ENCODE measurements at places on chromosomes 6 and 20. TPM values are rescaled to one million over a fixed set of nuclear protein-coding genes. Genes with fewer than 3 reads are reported as not detected.
A peak's percentile ranks its signal among the peaks of the same experiment; 100 is the strongest.

Gene OR12D3
- not detected for total RNA-seq

- no peak for DNase-seq
Measured at GRCh38 chr6:113646701-113647100, 210.4 kb upstream of the MARCKS start.

DNA sequence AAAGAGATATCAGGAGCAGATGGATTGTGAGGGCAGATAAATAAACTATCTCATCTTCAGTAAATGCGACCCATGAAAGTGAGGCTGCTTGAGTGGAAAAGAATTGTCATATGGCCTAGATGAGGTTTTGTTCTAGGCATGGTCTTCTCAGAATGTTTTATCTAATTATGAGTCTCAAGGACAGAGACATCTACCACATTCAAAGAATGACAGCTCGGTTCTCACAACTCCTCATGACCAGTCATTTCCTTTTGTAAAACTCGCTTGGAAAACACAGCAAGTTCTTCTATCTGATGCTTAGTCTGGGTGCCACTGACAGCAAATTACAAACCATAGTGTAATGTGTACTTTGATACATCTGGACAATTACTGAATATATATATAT is 140.5 kb downstream of the CCDC170 start:
- no peak for DNase-seq

GRCh38 chr20:48456366-48457192 is 371.2 kb downstream of the PREX1 start:
- no peak for DNase-seq

DNA sequence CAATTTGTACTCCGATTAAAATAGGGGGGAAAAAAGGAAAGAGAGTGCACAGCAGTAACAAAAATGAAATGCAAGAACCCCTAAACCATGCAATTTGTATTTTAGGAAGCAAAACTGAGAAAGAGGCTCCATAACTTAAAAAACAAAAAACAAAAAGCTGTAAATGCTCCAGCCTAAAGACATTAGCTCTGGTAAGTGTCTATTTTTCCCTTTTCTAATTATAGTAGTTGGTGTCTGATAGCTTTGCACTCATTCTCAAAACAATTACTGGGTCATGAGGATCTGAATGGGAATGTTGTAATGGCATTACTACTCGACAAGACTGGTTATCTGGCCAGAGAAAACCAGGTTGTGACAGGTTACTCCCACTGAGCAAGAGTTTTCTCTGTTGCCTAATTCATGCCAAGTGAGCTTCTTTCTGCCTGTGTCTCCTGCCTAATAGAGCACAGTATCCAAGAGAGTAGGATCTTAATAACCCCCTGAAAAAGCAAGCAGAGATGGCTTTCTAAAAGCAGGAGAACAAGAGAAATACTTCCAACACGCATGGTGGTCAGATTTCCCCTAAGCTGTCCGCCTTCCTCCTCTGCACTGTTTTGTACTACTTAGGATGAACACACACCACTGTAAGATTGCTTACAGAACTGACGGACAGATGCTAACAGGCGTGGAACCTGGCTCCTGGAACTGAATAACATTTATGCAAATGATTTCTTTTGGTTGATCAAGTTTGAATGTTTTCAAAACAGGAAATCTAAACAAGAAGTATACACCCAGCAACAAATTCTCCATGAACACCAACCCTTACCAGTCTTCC is 86.4 kb downstream of the FKBP5 start:
- no peak for DNase-seq

Gene PLN
- 48.8 TPM for total RNA-seq

DNA sequence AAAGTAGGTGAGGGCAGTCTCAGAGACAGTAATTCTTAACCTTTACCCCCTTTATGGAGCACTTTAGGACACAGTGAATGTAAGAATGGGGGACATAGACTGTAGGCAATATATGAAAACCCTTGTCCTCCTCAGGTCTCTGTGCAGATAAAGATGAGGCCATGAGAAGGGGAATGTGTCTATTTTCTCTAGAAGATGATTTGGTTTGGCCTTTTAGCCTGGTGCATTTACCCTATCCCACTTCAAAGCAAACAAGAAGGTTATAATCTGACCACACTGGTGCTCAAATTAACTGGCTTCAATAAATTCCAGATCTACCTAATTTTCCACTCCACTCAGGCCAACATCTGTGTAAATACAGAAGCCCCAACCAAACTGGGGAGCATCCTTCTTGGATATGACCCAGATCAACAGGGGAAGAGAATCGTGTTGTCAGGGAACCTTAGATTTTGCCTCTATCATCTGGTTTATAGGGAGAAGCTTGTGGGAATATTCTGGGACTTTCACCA is 42.4 kb downstream of the RIPOR2 start:
- DNase-seq = no peak

Gene NSFL1C
- 41.5 TPM for total RNA-seq

Gene SUMO4
- total RNA-seq = 3.2 TPM

GRCh38 chr20:10902576-10903282 is 228.9 kb upstream of the JAG1 start:
- no peak for DNase-seq

DNA sequence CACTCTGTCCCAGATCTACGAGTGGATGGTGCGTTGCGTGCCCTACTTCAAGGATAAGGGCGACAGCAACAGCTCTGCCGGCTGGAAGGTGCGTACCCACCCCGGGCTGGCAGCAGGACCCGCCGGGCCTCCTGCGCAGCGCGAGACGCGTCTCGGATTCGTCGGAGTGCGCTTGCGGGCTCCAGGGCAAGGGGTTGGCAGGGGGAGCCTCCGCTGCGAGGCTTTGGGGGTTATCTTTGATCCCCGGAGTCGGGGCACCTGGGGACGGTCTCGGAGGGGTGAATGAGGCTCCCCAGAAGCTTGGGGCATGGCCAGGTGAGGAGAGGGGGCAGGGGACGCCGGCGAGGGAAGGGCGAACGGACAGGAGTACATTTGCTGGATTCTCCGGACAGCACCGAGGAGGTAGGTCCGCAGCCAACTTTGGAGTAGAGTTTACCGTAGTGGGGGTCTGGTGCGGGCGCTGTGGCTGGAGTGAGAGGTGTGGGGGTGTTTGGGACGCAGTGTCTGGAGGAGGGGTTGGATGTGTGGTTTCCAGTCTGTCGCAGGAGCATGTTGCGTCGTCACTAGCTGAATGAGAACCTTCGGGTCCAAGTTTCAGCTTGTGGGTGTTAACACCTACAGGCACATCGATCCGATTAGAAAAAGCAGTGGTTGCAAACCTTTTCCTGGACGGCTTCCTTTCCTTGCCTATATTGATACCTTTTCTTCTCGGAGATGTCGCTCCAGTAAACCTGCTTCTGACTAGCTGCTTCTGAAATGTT is 1.2 kb downstream of the FOXO3 start:
- DNase-seq = no peak

- no peak for DNase-seq
Measured at GRCh38 chr20:39674842-39675241, 712.7 kb downstream of the DHX35 start.

GRCh38 chr6:49051281-49051680 is 411.8 kb downstream of the MMUT start:
- no peak for DNase-seq

DNA sequence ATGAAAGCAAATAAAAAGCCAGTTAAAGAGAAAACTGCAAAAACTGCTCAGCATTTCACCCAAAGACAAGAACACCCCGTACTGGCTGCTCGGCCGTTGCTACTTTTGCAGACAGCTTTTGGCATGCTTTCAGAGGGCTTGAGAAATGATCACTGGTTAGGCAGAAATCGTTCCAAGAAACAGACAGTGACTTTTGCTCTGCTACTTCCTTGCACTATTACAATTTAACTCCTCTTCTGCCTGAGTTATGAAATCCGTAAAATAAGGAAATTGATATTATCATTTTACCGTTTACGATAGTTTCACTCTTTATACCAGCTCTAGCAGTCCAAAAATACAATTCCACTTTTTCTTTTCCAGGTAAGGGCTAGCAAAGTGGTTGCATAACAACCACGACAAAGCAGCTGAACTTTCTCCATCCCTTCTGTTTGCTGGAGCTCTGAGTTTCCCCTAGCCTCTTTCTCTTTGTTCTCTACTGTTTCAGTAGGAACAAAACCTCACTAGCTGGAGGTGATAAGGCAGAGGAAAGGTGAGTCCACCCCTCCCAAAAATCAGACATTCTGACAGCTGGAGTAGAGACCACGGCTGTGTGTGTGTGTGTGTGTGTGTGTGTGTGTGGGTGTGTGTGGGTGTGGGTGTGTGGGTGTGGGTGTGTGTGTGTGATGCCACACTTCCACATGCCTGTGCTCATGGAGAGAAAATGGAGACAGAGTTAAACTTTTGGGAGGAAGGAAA is 191.8 kb upstream of the RREB1 start:
- no peak for DNase-seq

DNA sequence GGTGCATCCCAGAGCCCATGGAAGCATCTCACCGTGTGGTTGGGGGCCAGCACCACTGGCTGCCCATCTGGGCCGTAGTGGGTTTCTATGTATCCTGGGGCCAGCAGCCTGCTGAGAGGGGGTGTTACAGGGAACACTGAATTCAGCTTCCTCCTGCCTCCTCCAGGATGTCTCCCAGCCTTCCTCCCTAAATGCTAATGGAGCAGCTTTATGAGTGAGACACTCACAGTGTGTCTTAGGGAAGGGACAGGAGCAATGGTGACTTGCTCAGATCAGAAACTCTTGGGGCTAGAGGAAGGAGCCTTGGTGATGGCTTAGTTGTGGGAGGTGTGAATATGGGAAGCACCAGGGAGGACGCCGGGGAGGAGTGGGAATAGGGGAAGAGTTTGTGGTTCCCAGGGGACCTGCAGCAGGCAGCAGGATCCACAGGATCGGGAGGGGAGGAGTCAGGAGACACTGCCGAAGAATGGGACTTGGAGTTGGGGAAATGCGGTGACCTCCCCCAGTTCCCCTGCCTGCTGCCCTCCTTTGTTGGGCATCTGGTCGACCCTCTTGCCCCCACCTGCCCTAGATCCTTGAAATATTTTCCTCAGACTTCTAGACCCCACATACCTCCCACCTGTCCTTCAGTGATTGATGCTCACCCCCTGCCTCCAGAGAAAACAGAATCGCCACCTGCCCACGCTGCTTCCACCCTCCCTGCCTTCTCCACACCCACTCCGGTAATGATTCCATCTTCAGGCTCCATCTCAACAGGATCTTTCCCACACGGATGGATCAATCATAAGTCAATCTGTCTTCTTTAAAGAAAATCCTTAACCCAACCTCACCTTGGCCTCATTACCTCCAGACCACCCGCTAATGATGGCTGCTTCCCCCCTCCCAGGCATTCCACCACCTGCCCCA is 6.6 kb downstream of the ADAM33 start:
- DNase-seq = no peak

GRCh38 chr6:167795321-167795811 is 31.3 kb upstream of the AFDN start:
- DNase-seq = no peak

DNA sequence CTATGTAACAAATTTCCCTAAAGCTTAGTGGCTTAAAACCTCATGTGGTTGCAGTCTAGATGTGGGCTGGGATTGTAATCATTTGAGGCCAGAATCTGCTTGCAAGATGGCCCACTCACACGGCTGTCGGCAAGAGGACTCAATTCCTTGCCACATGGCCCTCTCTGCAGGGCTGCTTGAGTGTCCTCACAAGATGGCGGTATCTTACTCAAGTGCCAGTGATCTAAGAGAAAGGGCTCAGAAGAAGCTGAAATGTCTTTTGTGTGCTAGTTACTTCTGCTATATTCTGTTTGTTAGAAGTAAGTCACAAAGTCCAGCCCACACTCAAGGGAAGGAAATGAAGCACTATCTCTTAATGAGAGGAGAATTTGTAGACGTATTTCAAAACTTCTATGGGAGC is 47.1 kb upstream of the PMEPA1 start:
- no peak for DNase-seq

DNA sequence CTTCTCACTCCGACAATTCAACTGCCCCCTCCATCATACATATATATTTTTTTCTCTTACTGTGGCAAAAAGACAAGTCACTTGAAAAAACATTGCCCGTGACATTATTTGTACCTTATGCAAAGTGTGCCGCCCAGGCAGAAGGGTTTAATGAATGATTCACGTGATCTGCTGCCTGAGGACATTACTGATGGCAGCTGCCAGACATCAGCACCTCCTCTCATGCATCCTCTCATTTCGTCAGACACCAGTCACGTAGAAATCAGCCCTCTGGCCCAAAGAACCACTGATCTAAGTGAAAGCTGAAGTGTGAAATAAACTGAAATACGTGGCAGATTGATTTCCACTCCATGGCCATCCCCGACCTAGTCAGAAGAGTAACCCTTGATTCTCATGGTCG is 218.8 kb upstream of the PDE10A start:
- no peak for DNase-seq

GRCh38 chr6:157020881-157021343 is 243.7 kb downstream of the ARID1B start:
- peak; percentile 35 for DNase-seq
